ENCODE measurements at places on chromosomes 2 and 18.
A peak's percentile ranks its signal among the peaks of the same experiment; 100 is the strongest.

DNA sequence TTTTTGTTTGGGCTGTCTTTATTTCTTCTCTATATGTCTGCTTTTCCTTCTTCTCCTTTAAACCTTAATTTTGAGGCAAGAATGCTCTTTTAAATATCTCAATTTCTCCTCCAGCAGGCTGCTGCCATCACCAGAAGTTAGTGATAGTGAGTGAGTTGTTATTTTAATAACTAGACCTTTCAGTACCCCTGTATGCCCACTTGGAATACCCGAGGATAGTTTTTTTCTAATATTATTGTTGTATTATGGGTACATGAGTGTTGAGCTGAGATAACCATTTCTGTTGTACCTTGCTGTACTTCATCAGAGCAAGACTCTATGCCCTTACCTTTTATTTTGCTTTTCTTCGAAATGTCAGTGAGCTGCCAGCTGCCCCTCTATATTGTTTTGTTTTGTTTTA lies 50.1 kb downstream of the PPM1B start:
- DNase-seq = no peak

DNA sequence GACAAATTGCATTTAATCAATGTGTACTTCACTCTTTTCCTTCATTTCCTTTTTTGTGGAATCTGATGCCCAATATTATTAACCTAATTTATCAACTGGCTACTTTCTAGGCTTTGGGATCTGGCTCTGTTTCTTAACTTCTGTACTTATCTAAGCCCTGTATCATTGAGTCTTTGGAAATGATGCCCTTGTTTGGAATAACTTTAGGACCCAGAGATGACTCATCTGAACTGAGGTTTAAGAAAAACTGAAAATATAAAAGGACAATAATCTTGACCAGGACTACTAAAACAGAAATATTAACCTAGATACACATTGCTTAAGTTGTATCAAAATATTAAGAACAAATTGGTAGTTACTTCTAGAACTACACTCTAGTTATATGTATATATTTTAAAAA lies 600.8 kb downstream of the CPS1 start:
- no peak for DNase-seq

GRCh38 chr2:105344704-105345345 lies 7.5 kb downstream of the C2orf49 start:
- no peak for DNase-seq

DNA sequence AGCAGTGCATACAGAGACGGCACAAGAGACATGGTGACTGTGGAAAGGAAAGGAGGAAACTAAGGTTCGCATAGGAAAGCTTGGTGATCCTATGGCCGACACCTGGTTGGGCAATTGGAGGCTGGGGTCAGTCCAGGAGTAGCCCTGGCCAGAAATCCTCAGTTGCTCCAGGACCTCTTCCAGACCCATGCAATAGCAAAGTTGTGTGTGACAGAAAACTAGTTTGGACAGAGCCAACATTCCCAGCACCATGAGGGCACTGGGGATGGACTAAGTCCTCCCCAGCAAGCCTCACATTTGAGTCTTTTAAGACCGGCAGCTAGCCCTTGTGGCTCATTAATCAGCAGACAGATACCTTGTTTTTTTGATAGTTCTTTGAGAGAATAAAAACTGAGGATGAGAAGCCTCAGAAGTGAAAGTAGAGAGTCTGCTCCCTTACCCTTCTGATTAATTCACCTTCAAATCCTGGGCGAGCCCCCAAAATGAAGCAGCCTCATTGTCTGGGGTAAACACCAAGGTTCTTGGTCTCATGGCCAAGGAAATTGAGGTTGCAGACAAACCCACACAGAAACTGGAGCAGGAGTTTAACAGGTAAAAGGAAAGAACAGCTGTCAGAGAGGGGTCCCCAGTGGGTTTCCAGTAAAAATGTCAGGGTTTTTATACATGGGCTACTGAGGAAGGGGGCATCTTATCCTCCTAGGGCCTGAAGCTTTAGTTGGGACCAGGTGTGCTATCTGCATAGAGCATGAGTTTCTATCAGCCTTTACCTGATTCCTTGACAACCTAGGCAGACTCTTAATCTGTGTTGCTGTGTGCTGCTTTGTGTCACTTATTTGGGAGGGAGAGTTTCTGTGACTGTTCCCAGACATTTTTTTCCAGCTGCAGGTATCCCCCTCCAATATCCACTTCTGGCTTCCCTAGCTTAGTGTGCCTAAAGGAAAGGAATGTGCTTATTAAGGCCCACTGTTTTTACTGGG lies 39.1 kb downstream of the STK17B start:
- peak; percentile 7 for DNase-seq

GRCh38 chr2:42435628-42436027 lies 58.2 kb downstream of the KCNG3 start:
- DNase-seq = no peak
